ENCODE measurements at places on chromosomes 4 and X. TPM values are rescaled to one million over a fixed set of nuclear protein-coding genes. Genes with fewer than 3 reads are reported as not detected.

SH2D1A gene
- total RNA-seq, result not detected

ARHGEF38 gene
- total RNA-seq, result not detected

GLOD5 gene
- not detected for total RNA-seq

SMR3B gene
- not detected for total RNA-seq

TSR2 gene
- 14.1 TPM for total RNA-seq

STK32B gene
- total RNA-seq, result 15.4 TPM

IL2RG gene
- 1.9 TPM for total RNA-seq

SHOX gene
- total RNA-seq, result 0.10 TPM

TLR3 gene
- 8.1 TPM for total RNA-seq

TXK gene
- total RNA-seq, result 1.4 TPM

CFAP299 gene
- total RNA-seq, result not detected

MID1 gene
- 12.7 TPM for total RNA-seq

RAB9B gene
- 0.13 TPM for total RNA-seq

ASB9 gene
- total RNA-seq, result 27.0 TPM

CTAG1A gene
- not detected for total RNA-seq

HPGD gene
- not detected for total RNA-seq

PPP1R2C gene
- total RNA-seq, result not detected

NEUROG2 gene
- total RNA-seq, result not detected

SERPINA7 gene
- not detected for total RNA-seq

MEPE gene
- total RNA-seq, result not detected

PNCK gene
- not detected for total RNA-seq

PSMD10 gene
- 140 TPM for total RNA-seq

PAGE2B gene
- not detected for total RNA-seq

ARHGAP10 gene
- 28.9 TPM for total RNA-seq

NIPAL1 gene
- 2.5 TPM for total RNA-seq

NUDT10 gene
- total RNA-seq, result 0.20 TPM

KIT gene
- 0.25 TPM for total RNA-seq

FAM114A1 gene
- 109 TPM for total RNA-seq

POU3F4 gene
- total RNA-seq, result not detected

UGT2A3 gene
- total RNA-seq, result not detected

STOX2 gene
- 2.3 TPM for total RNA-seq

GNRHR gene
- total RNA-seq, result not detected

PSAPL1 gene
- total RNA-seq, result not detected

IL2 gene
- not detected for total RNA-seq

GRID2 gene
- not detected for total RNA-seq

PCDH19 gene
- 0.07 TPM for total RNA-seq

FAM9C gene
- not detected for total RNA-seq

EGF gene
- total RNA-seq, result not detected

AMTN gene
- total RNA-seq, result not detected
